ENCODE measurements at places on chromosomes 2 and 18. TPM values are rescaled to one million over a fixed set of nuclear protein-coding genes. Genes with fewer than 3 reads are reported as not detected.

DNA sequence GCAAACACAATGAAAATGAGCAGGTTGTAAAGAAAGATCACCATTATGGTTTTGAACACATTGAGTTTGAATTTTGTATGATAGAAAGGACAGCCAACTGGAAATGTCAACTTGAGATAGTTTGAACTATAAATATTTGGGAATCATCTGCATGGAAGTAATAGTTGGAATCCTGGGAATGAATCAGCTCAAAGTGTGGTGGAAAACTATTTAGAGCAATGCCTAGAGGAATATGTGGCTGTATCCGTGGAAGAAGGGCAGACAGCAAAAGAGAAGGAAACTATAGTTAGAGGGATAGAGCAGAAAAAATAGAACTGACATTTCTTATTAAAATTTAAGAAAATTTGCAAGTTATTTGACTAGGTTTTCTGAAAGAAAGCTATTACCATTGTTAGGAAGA, 112.5 kb upstream of the OTX1 start:
- DNase-seq: no peak

DNA sequence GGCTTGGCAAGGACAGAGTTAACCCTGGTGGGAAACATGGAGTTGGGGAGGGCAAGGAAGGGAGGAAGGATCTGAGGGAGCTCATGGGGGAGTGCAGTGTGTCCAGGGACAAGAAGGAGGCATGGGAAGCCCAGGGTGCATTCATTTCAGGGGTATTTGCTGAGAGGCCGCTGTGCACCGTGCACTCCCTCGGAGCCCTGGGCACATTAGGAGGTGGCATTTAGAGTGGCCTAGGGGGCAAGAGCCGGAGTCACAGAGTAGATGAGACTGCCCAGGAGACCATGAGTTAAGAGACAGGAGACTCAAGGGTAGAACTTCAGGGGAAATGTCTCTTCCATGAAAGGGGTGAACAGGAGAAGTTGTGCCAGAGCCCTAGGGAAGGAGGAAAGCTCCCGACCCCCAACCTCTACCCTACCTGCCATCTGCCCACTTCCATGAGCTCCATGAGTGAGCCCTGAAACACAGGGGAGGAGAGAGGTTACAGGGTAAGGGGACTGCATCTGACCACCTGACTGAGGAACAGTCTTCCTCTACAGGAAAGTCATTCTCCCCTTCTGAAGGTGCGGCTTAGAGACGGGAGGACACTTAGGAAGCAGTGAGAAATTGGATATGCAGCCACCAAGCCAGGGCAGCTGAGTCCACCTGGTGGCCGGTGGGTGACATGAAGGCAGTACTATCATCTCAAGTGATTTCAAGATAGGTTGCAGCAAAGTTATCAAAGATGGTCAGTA, 58.5 kb upstream of the COPS8 start:
- DNase-seq: no peak

GRCh38 chr2:203280428-203281064, 41.7 kb downstream of the CYP20A1 start:
- DNase-seq: no peak

- no peak for DNase-seq
Observed at GRCh38 chr2:147378403-147378802, 466.4 kb upstream of the ACVR2A start.

ITSN2 gene
- total RNA-seq: 115 TPM

GRCh38 chr2:65361623-65362022, 70.8 kb downstream of the SPRED2 start:
- DNase-seq: no peak

GRCh38 chr2:46632349-46632748, 153.0 kb downstream of the TMEM247 start:
- DNase-seq: no peak

DNA sequence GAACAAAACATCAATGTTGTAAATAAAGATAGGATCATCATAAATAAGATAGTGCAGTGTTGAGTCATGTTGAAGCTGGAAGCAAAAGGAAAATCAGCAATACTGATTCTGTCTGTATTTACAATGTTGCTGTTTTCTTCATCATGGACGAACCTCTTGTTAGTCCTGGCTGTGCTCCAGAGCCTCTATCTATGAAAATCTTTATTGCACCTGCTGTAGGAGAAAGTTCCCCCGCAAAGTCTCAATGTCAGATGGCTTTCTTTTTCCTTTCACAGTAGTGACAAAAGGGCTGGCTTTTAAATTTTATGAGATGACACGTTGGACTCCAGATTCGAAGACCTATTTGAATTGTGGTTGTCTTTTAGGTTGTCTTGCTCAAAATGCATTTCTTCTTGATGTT, 98.5 kb upstream of the LRRTM1 start:
- DNase-seq: no peak

DNA sequence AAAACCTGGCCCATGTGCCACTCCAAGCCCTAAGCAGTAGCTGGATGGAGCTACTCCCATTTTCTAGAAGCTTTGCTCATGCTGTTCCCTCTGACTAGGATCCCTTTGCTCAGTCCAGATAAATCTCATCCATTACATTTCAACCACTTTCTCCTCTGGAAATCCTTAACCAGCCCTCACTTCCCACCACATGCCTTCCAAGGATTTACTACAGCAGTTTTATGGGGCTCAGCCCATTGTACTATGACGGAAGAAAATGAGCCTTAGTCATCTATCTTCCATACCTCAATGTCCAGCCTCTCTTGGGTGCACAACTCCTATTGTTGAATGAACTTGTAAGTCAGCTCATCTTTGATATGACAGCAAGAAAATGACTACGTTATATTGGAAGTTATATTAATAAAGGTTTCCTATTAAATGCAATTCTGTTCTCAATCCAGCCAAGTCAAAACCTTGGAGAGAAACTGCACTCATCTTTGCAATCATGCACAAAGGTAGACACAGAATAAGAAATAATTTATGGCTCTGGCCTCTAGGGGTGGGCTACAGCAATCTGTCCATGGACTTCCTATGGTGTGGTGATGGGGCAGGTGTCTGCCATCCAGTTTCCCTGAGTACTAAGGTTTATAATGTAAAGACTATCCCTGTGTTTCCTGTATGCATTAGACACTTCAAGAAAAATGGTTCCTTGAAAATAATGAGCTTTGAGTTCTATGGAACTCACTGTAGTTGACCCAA, 3.4 kb downstream of the B4GALT6 start:
- no peak for DNase-seq

AQP4 gene
- total RNA-seq: not detected

DNA sequence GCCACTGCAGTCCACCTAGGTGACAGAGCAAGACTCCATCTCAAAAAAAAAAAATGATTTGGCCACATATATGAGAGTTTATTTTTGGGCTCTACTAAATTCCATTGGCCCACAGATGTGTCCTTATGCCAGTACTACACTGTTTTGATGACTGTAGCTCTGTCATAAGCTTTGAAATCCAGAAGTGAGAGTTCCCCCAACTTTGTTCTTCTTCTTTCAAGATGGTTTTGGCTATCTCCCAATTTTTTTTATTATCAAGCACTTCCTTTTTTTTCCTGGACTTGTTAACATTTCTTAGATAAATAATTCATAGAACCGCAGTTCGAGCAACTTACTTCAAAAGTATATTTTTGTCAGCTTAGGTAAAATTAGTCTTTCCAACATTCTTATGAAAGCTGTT, 96.9 kb downstream of the TSHZ1 start:
- no peak for DNase-seq

GRCh38 chr2:153196378-153197058, 282.0 kb downstream of the RPRM start:
- no peak for DNase-seq

FKBP1B gene
- total RNA-seq: 1.1 TPM

GAL3ST2 gene
- total RNA-seq: 1.1 TPM

- no peak for DNase-seq
Observed at GRCh38 chr18:12312976-12313375, 4.9 kb downstream of the TUBB6 start.

DNA sequence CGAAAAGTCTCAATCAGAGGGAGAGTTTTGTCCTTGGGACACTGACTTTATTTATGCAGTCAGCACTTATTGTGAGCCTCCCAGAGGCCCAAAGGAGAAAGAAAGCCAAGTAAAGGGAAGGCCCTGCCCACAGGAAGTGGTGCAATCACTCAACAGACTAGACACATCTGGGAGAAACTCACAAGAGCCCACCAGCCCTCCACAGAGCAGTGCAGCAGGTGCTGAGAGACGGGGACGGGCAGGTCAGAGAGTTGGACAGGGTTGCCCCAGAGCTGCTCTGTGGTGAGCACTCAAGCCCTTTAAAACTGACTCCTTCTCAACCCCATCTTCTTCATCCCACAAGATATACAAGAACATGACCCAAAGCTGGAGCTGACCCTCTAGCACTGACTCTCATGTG, 96.0 kb downstream of the TFCP2L1 start:
- no peak for DNase-seq

GPR155 gene
- 42.7 TPM for total RNA-seq

DNA sequence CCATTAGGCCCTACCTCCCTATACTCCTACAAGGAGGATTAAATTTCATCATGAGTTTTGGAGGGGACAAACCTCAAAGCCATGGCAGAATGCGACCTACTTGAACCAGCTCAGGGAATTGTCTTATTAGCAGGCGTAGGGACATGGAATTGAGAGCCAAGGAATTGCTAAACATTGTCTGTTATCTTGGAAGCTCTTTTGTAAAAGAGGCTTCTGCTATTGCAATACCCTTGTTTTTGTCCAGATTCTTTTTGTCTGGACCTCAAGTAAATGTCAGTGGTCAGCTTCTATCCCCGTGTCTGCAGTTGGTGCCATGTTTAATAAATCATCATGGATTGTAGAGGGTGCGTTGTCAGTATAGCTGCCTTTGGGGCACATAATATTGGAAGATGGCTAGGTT, 62.3 kb downstream of the RHBDD1 start:
- no peak for DNase-seq

- DNase-seq: no peak
Observed at GRCh38 chr18:45764000-45764686, 40.2 kb downstream of the SLC14A1 start.

ASB3 gene
- 38.7 TPM for total RNA-seq

PRSS56 gene
- total RNA-seq: not detected

THSD7B gene
- not detected for total RNA-seq

REEP1 gene
- not detected for total RNA-seq

TEX51 gene
- not detected for total RNA-seq

GRCh38 chr2:85961754-85962153, 73.0 kb upstream of the ST3GAL5 start:
- no peak for DNase-seq

DNA sequence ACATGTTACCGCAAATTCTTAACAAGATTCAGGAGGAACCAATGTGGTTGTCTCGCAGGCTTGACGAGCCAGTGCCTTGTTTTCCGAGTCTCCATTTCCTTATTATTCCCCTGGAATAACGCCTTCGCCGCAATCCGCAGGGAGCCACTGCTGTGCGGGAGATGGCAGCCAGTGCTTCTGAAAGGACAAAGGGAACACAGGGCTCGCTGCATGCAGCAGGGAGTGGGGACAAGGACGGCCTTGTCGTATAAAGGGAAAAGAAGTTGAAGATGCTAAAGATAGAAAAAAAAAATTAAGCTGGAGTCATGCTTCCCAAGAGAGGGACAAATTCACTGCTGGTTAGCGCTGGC, 221.4 kb downstream of the NDUFA10 start:
- no peak for DNase-seq

DNA sequence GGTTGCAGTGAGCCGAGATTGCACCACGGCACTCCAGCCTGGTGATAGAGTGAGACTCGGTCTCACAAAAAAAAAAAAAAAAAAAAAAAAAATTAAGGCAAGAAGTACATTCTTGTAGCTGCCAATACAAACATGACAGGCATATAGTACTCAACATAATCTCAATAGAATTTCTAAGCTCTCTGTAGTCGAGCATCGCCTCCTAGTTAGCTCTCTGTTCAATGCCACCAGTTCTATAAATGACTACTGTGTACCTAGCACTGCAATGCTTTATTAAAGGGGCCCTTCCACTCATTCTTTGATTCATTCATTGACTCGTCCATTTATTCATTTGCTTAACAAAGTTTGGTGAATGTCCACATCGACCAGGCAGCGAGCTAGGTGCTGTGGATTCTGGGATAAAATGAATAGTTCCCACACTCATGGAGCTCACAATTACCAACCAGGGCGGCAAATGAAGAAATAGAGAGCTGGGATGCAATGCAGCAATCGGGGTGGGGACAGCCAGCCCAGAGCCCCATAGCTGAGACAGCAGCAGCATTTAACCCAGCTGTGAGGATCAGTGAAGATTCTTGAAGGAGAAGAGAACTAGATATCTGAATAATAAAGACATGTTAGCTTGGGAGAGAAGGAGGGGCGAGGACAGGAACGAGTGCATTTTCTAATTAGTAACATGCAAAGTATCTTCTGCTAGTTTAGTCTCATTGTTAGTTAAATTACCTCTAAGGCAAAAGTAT, 349.8 kb downstream of the LPIN1 start:
- DNase-seq: no peak

GRCh38 chr18:21571772-21572171, 28.7 kb downstream of the ESCO1 start:
- no peak for DNase-seq

Measured in CD4-positive, CD25-positive, alpha-beta regulatory T cell (primary cell).